Smooth muscle cell of trachea (primary cell): ENCODE measurements at places on chromosomes 3 and 15. TPM values are rescaled to one million over a fixed set of nuclear protein-coding genes. Genes with fewer than 3 reads are reported as not detected.

SEMA5B gene
- not detected in 2 replicates for total RNA-seq

SNX22 gene
- 0.50 and 0.58 TPM in 2 replicates for total RNA-seq

CYP8B1 gene
- not detected in 2 replicates for total RNA-seq

CCR9 gene
- total RNA-seq = not detected in 2 replicates

CAPN7 gene
- total RNA-seq = 41.0 and 53.3 TPM in 2 replicates
